ENCODE measurements at places on chromosomes 7 and 10. TPM values are rescaled to one million over a fixed set of nuclear protein-coding genes. Genes with fewer than 3 reads are reported as not detected.

- H3K36me3 ChIP-seq: no peaks in the 10 kb centered on the region
- no peak overlapping the region for H3K4me3 ChIP-seq
- no peak for DNase-seq
- no peaks in the 10 kb centered on the region for H3K27me3 ChIP-seq
- H3K27ac ChIP-seq: no peak overlapping the region
Measured at GRCh38 chr7:12583922-12584321, 13.4 kb downstream of the SCIN start.

- no peaks in the 10 kb centered on the region for H3K27me3 ChIP-seq
- H3K4me1 ChIP-seq: peaks cover 22% of the 10 kb centered on the region
- H3K36me3 ChIP-seq: no peaks in the 10 kb centered on the region
- no peak overlapping the region for H3K27ac ChIP-seq
Measured at GRCh38 chr10:103858360-103858759, 3.0 kb upstream of the SH3PXD2A start.

TBX20 gene
- 0.35 TPM for total RNA-seq

DNA sequence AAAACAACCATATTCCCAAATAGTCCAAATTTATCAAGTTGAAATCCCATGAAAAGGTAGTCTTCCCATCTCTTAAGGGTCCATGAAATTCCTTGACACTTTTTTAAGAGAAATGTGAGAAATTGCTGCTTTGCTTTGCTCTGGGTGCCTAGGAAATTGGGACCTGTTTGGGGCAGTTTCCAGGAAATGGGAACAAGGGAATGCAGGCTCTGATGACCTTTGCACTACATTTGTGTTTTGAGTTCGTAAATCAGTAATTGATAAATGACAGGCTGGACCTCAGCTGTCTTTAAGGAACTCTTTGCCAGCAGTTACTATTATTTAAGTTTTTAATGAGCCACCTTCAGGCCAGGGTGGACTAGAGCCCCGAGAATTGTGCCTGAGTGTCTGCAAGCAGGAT is 203.5 kb downstream of the LRMDA start:
- H3K4me3 ChIP-seq: no peak overlapping the region
- no peaks in the 10 kb centered on the region for H3K4me1 ChIP-seq
- no peaks in the 10 kb centered on the region for H3K36me3 ChIP-seq
- H3K27ac ChIP-seq: no peak overlapping the region
- no peak for DNase-seq

PDIA4 gene
- 87.3 TPM for total RNA-seq

ITIH5 gene
- total RNA-seq: 74.5 TPM

GRCh38 chr10:113239566-113240350 is 289.7 kb downstream of the TCF7L2 start:
- no peaks in the 10 kb centered on the region for H3K4me1 ChIP-seq
- no peaks in the 10 kb centered on the region for H3K27me3 ChIP-seq
- H3K4me3 ChIP-seq: no peak overlapping the region

- no peak for DNase-seq
- peaks cover 15% of the 10 kb centered on the region for H3K36me3 ChIP-seq
- H3K27ac ChIP-seq: no peak overlapping the region
- H3K4me1 ChIP-seq: no peaks in the 10 kb centered on the region
Measured at GRCh38 chr10:68938117-68938516, 17.9 kb upstream of the DDX21 start.

GRCh38 chr10:75137533-75138438 is 26.3 kb downstream of the SAMD8 start:
- H3K36me3 ChIP-seq: no peaks in the 10 kb centered on the region
- H3K27ac ChIP-seq: no peak overlapping the region
- peaks cover 18% of the 10 kb centered on the region for H3K4me1 ChIP-seq
- no peak for DNase-seq

AKR1C3 gene
- total RNA-seq: 92.9 TPM

DNA sequence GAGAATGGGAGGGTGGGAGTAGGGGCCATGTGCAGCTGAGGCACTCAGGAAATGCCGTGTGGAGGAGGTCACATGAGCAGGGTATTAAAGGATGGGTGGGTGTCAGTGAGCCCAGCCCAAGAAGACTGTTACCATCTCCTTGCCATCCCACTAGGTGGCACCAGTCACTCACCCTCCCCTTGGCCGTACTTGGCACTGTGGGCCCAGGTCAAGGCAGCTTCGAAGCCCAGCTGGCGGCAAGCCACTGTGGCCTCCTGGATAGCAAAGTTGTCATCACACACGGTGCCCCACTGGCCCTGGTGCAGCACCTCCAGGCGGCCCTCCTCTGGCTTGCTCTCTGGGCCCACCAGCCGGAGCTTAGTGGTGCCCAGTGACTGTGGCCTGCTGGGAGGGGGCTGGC is 5.4 kb downstream of the LOXL4 start:
- no peak overlapping the region for H3K4me3 ChIP-seq
- no peaks in the 10 kb centered on the region for H3K27me3 ChIP-seq
- H3K27ac ChIP-seq: no peak overlapping the region
- DNase-seq: no peak
- H3K36me3 ChIP-seq: no peaks in the 10 kb centered on the region

DNA sequence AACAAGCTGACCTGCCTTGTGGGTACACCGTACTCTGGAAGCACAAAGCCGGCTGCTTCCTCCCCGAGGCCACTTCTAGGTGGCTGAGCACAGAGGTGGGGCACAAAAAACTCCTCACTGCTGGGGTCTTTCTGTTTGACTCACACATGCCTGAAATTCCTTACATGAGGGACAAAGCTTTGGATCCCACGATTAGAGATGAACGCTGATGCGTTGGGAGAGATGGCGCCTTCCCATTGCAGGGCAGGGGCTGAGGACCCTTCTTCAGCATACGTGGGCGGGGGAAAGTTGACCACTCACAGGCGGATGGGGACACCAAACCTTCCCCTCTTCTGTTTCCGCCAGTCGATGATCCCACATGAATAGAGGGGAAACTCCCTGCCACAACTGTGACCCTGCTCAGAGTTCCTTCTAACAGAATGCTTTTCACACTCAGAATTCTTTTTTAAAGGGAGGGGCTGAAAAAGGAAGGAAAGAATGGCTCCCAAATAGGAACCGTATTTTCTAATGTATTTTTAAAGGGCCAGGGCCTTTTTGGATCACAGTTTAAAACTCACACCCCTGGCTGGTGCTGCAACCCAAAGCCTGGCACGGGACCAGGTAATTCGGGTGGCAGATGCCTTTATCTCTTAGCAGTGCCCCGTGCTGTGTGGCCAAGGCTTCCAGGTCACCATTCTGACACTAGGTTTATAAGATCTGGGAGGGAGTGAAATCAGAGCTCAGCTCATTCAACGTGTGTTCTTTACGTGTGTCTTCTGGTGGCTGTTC is 134.0 kb downstream of the PRKAG2 start:
- no peaks in the 10 kb centered on the region for H3K36me3 ChIP-seq
- no peaks in the 10 kb centered on the region for H3K27me3 ChIP-seq
- no peak overlapping the region for H3K27ac ChIP-seq
- no peak for DNase-seq
- no peak overlapping the region for H3K4me3 ChIP-seq

RNF133 gene
- total RNA-seq: 0.68 TPM

- peaks cover 26% of the 10 kb centered on the region for H3K4me1 ChIP-seq
- H3K27ac ChIP-seq: peak overlapping the region; percentile 60
- H3K4me3 ChIP-seq: peak overlapping the region; percentile 0
- no peaks in the 10 kb centered on the region for H3K27me3 ChIP-seq
- peaks cover 4% of the 10 kb centered on the region for H3K36me3 ChIP-seq
- no peak for DNase-seq
Measured at GRCh38 chr10:33193701-33194521, 140.6 kb downstream of the NRP1 start.

- H3K36me3 ChIP-seq: no peaks in the 10 kb centered on the region
- H3K27ac ChIP-seq: no peak overlapping the region
- DNase-seq: no peak
- H3K4me1 ChIP-seq: no peaks in the 10 kb centered on the region
Measured at GRCh38 chr10:36057180-36057579, 415.1 kb upstream of the FZD8 start.

DCLRE1A gene
- total RNA-seq: 4.2 TPM

DNA sequence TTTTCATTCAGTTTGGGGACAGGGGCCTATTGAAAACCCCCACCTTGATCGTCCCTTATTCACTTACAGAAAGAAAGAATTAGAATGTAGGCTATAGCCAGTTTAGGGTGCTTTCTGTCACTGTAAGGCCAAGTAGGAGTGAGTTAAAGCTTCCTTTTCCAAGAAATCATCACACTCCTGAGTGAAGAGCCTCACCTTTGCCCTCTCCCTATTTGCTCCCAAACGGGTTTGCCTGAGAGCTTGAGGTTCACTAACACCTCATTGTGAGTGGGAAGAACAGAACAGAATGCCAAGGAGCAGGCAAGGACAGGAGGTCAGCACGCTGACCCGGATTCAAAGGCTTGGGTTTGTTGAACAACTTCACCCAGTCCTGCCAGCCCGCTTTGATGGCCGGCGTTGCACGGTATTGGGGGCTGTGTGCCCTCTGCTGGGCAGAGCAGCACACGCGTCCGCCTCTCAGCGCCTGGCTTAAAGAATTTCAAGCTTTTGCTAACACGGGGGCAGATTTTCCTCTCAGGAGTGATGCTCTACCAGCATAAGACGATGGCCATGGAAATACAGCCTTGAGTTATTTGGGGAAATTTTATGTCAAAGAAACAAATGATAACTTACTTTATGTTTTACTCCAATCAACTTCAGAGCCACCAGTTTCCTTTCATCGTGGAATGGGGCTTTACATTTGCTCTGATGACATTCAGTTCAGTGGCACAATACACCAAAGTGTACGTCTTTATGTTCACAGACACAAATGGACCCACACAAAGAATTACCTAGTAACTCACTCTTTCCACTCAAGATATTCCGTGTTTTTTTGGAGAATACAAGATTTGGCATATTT is 470.0 kb downstream of the SUGCT start:
- no peak for DNase-seq
- no peaks in the 10 kb centered on the region for H3K36me3 ChIP-seq
- H3K27ac ChIP-seq: no peak overlapping the region
- no peaks in the 10 kb centered on the region for H3K4me1 ChIP-seq

DNA sequence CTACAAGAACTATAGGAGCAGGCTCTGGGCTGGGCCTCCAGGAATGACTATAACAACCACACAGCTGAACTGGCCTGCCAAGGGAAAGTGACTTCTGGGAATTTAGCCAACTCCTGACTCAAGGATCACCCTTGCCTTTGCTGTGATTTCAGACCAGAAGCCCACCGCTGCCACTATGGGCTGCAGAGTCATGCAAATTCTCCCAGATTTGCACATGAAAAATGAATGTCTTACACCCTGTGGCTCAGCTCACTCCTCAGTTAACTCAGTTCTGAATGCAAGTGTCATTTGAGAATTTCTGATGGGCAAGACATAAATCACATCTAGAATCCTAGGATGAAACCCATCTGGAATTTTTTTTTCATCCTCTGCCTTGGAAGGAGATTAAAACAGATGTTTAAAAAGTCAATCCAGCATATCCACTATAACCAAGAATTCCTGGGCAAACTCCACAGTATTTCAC is 186.5 kb upstream of the BET1 start:
- no peak overlapping the region for H3K4me3 ChIP-seq
- no peaks in the 10 kb centered on the region for H3K4me1 ChIP-seq
- no peak for DNase-seq
- H3K36me3 ChIP-seq: no peaks in the 10 kb centered on the region

DNA sequence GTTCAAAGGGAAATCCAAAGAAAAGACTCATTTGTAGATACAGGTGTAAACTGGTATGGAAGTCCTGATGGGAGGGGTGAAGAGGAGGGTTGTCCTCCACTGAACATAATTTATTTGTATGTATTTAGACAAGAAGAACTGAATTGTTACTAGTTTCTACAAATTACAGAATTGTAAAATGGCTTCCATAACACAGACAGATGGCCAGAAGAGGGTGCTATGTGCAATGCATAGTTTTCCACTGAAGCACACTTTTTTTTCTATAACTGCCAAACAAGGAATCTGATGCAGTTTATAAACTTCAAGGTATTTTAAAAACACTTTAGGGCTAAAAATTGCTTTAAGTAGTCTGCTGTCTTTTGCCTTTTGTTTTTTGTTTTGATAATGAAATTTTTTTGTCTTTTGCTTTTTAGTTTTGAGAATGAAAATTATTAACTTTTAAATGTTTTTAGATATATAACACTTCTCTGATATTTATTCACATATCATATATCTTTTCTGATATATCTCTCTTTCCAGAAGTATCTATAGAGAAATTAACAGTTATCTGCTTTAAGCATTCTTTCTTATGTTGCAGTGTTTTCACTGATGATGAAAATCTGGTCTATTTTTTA is 58.5 kb downstream of the PHYHIPL start:
- DNase-seq: no peak
- H3K4me1 ChIP-seq: no peaks in the 10 kb centered on the region
- no peak overlapping the region for H3K27ac ChIP-seq
- no peaks in the 10 kb centered on the region for H3K27me3 ChIP-seq
- no peak overlapping the region for H3K4me3 ChIP-seq

DNA sequence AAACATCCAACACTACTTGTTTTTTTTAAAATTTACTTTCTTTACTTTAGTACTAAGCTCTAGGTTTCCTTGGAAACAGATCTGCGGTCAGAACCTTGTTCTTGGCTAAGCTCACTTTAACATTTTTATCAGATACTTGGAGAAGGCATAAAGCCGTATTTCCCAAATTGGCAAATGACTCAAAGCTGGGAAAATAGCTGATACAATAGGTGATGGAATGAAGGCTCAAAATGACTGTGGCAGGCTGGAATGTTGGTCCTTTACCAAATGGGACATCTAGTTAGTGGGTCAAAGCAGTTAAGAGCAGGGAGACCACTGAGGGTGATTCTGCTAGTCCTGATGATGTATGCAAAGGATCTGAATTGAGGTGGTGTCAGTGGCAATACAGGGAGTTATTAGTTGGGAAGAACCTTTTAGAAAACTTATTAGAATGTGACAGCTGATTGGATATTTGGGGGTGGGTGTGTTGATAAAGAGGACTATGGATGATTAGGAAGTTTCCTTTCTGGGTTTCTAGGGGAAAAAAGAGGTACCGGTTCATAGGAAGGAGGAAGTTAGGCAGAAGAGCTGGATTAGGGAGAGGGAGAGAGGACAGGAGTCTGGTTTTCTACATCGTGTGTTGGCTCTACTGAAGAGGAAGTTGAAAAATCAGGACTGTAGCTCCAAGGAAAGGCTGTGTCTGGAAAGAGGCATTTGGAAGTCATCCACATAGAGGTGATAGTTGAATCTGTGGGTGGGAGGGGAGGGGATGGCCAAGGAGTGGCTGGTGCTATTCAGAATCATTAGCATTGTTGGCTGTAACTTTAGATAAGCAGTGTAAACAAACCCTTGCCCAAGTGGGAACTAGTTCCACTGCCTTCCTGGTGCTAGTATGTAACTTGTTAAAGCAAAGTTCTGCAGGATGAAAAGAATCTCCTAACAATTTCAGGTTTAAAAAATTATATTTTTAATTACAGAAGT is 13.1 kb downstream of the PLCE1 start:
- H3K4me1 ChIP-seq: peaks cover 15% of the 10 kb centered on the region
- peak overlapping the region; percentile 32 for H3K4me3 ChIP-seq
- no peaks in the 10 kb centered on the region for H3K36me3 ChIP-seq
- H3K27me3 ChIP-seq: no peaks in the 10 kb centered on the region

Data from thoracic aorta (tissue), 2 donors.